ENCODE measurements at places on chromosomes 4 and X.

- DNase-seq, result no peak
These were observed 33.4 kb upstream of the MSMO1 start for GRCh38 chr4:165293927-165294649.

DNA sequence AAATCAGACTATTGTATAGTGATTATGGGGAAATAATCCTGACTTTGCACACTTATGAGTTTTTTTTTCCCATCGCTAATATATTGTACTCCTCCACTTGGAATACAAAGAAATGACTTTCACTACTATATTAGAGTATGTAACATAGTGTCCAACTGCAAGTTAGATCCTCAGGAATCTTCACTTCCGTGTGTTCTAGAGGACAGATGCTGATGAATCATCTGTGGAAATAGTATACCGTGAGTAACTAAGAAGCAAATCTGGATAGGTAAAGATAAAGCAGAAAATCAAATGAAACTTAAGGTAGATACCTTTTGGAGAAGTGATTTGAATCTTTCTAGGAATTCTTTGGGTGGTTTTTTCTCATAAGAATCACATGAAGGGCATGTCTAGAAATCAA, 8.3 kb downstream of the IL21 start:
- no peak for DNase-seq

GRCh38 chr4:149735796-149736195, 79.8 kb downstream of the IQCM start:
- DNase-seq, result no peak

DNA sequence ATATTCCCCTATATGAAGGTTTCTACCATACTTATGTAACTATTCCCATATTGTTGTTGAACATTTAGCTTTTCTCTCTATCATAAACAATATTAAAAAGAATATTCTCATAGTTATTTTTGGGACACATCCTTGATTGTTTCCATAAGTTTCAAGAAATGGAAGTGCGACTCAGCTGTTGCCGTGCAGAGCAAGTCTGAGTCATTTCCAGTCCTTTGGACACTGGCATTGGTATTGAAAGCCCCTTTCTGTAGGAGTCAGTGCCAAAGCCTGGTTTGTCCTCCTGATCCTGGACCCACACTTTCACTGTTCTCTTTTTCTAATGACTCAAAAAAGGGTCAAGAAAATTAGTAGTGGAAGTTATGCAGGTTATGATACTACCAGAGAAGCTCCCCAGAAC, 108.3 kb upstream of the DIAPH2 start:
- no peak for DNase-seq
